Lung microvascular endothelial cell (primary cell): ENCODE measurements at places on chromosomes 2 and 18.

DNA sequence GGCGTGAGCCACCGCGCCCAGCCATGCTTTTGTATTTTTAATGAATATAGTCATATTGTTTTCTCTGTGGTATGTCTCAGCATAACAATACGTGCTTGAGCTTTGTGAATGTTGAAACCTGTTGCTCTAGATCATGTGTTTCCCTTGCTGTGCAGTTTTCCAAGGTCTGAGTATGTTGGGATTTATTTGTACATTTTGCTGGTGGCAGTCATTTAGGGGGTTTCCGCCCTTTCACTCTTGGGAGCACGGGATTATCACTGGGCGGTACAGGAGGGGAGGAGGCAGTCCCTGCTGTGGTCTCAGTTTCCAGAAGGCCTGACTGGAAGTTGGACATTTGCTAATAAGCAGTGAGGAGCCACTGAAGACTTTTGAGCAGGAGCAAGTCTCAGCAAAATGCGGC lies 24.9 kb upstream of the CATIP start:
- no peak for DNase-seq

DNA sequence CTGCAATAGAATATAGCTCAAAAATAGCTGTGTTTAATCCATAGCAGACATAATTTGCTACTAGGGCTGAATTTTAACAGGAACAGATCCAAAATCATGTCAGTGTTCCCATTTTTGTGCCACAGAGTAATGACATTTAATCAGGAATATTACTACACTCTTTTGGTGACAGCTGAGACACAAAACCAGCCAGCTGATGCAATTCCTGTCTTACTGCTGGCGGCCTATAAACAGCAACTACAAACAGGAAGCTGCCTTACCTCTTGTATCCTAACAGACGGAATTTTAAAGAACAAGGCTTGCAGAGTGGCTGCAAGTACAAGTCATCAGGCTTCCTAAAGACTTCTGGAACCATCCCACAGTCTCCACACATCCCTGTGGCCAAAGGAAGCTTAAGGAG lies 218.1 kb downstream of the ZNF521 start:
- DNase-seq = peak; percentile 49

- DNase-seq = no peak
Measured at GRCh38 chr18:74430231-74430630, 26.9 kb downstream of the DIPK1C start.

GRCh38 chr2:223724861-223725260 lies 112.5 kb downstream of the AP1S3 start:
- peak; percentile 53 for DNase-seq

DNA sequence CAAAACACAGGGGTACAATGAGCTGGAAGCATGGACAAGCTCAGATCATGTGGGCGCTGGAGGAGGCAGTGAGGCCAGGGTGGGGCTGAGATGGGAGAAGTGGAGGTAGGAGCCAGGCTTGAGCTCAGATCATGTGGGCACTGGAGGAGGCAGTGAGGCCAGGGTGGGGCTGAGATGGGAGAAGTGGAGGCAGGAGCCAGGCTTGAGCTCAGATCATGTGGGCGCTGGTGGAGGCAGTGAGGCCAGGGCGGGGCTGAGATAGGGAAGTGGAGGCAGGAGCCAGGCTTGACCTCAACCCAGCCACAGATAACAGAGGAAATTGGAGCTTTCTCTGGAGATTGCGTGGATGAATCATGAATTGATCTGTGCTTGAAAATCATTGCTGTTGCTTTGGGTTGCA lies 48.3 kb upstream of the TMEM18 start:
- DNase-seq = no peak

DNA sequence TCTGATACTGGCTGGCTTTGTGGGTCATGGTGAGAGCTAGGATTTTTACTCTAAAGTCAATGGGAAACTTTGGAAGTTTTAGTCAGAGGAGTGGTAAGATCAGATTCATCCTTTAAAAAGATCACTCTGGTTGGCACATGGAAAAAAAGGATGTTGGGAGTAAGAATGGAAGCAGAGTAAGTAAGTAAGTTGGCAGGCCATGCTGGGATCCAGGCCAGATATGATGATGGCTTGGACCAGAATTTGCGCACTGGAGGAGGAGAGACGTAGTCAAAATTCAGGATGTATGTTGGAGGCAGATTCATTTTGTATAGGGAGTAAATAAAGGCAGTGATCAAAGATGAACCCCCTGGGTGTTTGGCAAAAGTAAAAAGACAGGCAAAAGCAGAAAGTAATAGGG lies 283.3 kb upstream of the THSD7B start:
- DNase-seq = no peak

DNA sequence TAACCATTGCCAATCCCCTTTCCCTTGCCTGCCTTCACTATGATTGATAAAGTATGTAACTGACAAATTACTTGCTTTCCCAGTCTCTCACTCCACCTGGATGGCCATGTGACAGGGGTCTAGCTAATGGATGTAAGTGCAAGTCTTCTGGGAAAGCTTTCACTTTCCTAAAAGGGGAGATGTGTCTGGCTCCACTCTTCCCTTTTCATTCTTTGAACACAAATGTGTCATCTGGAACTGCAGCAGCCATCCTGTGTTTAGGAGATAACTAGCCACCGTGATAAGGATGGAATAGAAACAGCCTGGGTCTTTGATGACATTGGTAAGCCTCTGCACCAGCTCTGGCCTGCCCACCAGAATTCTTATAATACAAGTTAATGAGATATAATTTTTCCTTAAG lies 38.2 kb downstream of the SNRPD1 start:
- DNase-seq = no peak

GRCh38 chr18:31789409-31789808 lies 28.7 kb upstream of the SLC25A52 start:
- DNase-seq = no peak

GRCh38 chr18:6086731-6087130 lies 191.4 kb upstream of the TMEM200C start:
- no peak for DNase-seq

GRCh38 chr2:108634576-108635160 lies 84.6 kb upstream of the RANBP2 start:
- peak; percentile 51 for DNase-seq

GRCh38 chr2:134522496-134523455 lies 196.0 kb downstream of the TMEM163 start:
- no peak for DNase-seq

DNA sequence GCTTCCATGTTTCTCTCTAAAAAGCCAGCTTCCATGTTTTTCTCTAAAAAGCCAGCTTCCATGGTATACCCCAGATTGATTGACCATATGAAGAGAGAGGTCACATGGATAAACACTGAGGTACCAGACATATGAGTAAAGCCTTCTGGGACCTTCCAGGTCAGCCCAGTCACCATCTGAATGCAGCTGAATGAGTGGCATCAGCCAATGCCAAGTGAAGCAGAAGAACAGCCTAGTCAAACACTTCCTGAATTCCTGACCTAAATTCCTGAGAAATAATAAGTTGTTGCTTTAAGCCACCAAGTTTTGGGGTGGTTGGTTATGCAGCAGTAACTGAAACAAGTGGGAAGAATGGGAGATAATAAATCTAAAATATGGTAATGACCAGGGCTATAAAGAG lies 5.7 kb upstream of the ALS2 start:
- no peak for DNase-seq
